ENCODE measurements at places on chromosomes 11 and 22. TPM values are rescaled to one million over a fixed set of nuclear protein-coding genes. Genes with fewer than 3 reads are reported as not detected.

Gene HBG2
- not detected for total RNA-seq

Gene OTOG
- total RNA-seq: not detected

GRCh38 chr11:47161890-47162289, 14.8 kb downstream of the ARFGAP2 start:
- no peak for DNase-seq

DNA sequence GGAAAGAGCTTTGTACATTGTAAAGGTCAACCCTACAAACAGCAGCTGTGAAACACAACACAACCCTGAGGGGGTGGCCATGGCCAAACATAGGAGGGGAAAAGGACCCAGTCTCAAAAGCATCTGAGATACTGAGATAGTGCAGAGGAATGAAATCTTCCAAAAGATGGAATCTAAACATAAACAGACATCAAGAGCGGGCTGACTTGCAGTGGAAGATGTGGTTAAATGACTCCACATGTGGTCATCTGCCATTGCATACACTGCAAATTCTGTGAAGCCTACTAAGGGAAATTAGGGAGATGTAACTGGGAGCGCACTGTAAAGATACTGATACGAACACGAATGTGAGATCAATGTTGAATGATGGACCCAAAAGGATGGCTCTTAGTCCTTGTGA, 22.0 kb downstream of the BDNF start:
- DNase-seq: no peak

DNA sequence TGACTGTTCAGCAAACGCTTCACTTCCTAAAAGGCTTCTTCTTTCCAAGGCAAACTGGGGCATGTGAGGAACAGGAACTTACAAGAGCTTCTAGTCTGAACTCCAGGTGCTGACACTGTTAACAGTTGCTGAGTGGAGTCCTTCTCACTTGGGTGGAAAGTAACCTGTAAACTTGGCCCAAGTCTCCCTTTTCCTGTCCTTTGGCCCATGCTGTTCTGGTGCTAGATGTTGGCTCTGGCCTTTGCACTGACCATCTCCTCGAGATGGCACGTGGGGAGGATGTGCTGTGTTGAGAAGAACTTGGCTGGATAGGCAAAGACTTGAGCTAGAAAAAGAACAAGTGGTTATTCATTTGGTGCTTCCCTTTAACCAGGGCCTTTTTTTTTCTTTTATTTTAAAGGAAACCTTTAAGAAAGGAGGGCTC, 53.6 kb downstream of the PTPRJ start:
- no peak for DNase-seq

DNA sequence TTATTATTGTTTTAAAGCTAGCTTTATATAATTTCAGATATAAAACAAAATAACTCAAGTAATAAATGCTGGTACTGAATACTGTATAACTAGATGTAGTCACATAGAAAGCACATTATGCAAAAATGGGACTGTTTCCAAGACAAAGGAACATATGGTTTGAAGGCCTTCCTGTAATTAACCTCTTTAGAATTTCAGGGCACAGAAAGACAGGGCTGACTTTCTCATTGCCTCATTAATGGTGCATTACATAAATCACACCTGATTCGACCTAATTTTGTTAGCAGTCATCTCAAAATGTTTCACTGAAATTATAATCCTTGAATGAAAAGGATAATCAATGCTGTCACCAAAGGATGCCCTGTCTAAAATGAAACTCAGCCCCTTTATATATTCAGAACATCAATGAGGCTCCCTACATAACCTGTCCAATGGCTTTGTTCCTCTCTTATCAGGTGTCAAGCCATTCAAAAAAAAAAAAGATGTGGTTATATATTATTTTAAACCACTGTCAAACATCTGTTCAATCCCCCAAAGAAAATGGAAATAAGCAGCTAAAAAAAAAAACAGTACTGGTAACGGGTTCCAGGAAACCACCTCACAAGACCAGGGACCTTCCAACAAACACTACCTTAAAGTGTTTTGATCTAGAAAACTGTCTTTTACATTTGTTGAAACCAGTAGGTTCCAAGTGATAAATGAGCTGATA, 77.4 kb downstream of the FAM168A start:
- no peak for DNase-seq

Measured in activated CD4-positive, alpha-beta T cell treated with anti-CD3 and anti-CD28 coated beads, Interleukin-2, amount 10 ng/mL, durations not matched to agents 7 days and 5 days (primary cell).